ENCODE measurements at places on chromosomes 4 and X.

DNA sequence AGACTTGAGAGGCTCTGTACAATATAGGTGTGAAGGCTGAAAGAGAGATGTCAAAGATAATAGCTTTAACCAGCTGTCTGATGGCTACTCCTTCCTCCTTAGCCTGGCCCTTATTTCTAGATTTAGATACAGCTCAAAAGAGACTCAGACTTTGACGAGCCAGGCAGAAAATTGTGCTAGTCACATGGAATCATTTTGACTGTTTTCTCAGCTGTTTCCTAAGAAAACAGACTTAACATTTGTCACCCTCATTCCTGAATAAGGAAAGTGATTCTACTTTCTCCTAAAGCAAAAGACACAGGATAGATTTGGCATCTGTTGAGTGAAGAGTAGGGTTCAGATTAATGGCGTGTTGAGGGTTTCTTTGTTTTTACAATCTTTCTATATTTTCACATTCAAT is 340.7 kb downstream of the DHX15 start:
- no peak for DNase-seq

DNA sequence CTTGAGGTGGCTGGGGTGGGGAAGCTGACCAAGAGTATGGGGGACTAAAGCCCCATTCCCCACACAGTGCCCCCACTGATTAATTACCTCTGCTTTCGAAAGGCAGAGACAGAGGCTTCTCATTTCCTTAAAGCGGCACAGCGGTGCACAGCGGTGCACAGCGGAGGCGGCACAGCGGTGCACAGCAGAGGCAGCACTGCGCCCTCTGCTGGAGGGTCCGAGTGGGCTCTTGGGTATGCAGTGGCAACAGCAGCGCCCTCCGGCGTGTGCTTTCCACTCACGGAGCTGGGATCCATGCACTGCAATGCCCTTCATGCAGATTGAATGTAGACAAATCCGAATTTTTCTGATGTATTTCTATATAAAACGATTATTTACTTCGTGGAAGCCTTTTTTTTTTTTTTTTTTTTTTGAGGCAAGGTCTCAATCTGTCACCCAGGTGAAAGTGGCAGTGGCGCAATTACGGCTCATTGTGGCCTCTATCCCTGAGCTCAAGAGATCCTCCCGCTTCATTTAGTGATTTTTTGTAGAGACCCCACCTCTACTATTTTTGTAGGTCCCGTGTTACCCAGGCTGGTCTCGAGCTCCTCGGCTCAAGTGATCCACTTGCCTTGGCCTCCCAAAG is 19.7 kb upstream of the PRPS2 start:
- peak; percentile 20 for DNase-seq

- DNase-seq, result no peak
These were observed 199.0 kb upstream of the MAMLD1 start for GRCh38 chrX:150163956-150164726.

DNA sequence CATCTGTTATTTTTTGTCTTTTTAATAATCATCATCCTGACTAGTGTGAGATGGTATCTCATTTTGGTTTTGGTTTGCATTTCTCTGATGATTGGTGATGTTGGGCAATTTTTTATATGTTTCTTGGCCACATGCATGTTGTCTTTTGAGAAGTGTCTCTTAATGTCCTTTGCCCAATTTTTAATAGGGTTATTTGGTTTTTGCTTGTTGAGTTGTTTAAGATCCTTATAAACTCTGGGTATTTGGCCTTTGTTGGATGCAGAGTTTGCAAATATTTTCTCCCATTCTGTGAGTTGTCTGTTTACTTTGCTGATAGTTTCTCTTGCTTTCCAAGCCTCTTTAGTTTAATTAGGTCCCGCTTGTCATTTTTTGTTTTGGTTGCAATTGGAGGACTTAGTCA is 152.1 kb upstream of the MED14 start:
- no peak for DNase-seq

GRCh38 chrX:19824603-19825002 is 62.8 kb downstream of the SH3KBP1 start:
- no peak for DNase-seq

DNA sequence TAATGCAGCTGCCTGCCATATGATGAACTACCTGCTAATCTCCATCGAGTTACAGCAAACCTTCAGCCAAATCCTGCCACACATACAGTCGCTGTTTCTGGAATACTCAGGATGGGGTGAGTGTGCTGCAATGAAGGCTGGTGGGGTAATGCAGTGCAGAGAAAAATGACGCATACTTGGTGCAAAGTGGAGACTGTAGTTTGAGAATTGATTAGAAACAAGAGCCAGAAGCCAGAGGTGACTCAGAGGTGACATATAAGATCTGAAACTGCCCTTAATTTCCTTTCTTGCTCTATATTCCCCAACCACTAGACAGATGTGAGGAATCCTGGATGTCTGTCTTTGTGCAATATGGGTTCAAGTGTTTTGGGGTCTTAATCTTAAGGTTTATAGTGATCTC is 22.0 kb downstream of the C4orf54 start:
- DNase-seq, result no peak

- DNase-seq, result no peak
These were observed 117.2 kb downstream of the SH3RF1 start for GRCh38 chr4:169153481-169154087.

DNA sequence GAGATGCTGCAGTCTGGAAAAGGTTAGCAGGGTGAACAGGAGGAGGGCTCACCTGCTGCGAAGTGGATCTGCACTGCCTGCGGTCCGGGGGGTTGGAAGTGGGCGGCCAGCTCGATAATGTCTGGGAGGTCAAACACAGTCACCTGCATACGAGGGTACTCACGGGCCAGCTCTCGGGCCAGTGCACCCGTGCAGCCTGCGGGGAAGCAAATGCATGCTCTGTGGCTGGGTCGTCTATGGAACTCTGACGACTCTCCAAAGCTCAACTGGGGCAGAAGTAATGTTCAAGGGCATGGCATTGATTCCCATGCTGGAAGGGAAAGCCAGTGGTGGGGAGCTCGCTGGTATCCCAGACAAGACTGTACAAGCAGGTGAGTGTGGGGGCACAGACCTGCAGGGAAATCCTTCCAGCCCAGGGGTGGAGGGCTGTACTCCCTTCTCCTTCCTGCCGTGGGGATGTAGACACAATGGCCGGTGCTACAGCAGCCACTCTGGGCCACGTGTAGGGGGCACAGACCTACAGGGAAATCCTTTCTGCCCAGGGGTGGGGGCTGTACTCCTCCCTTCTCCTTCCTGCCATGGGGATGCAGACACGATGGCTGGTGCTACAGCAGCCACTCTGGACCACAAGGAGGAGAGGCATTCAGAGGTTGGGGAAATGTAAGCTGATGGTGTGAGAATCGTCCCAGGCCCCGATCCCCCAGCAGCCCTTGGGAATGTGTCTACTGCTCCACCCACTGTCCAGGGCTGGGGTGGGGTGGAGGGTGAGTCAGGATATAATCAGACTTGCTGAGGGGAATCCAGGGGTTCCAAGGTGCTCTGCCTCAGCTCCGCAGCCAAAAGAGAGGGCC is 26.2 kb upstream of the SLC25A6 start:
- no peak for DNase-seq

DNA sequence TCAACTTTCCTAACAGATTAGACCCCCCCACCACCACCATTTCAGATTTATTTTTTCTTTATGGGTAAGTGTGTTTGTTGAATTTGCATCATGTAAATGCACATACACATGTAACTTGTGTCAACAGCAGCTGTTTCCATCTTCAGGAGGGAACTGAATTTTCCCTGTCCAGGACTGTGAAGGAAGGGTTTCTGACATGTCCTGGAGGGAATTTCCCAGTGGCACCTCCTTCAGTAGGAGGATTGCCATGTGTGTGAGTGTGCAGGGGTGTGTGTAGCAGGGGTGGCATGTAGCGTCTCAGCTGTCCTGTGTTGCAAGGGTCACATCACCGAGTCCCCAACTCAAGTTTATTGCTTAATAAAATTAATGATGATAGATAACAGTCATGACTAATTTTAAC is 19.7 kb downstream of the HERC6 start:
- DNase-seq, result no peak

DNA sequence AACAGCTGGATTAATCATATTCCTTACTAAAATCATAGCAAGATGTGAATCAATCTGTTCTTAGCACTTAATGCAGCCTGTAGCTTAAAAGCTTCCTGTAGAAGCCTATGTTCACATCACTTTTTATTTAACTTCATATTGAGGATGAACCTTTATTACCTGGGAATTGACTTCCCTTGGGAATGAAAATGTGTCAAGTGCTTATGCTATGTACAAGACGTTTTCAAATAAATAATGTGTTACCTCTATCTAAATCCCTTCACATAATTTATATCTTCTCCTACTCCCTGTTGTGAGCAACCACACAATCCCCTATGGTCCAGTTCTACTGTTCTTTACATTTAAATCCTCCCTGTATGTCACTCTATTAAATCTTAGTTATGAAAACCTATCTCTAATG is 633.1 kb downstream of the FSTL5 start:
- no peak for DNase-seq

DNA sequence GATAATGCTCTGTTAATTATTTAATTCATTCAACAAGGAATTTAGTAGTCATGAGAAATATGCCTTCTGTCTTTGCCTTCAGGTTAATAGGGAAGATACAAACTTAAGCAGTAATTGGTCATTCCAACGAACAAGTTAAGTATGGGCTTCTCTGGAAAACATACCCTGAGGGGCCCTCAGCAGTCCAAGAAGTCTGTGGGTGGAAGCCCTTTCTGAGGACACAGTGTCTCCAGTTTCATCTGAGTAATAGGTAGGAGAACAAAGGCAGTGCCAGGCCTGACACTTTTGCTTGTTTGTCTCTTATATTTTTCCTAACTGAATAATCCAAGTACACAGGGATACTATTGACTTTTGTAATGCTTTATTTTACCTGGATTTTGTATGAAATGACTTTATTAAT is 262.5 kb downstream of the FBXW7 start:
- DNase-seq, result no peak

DNA sequence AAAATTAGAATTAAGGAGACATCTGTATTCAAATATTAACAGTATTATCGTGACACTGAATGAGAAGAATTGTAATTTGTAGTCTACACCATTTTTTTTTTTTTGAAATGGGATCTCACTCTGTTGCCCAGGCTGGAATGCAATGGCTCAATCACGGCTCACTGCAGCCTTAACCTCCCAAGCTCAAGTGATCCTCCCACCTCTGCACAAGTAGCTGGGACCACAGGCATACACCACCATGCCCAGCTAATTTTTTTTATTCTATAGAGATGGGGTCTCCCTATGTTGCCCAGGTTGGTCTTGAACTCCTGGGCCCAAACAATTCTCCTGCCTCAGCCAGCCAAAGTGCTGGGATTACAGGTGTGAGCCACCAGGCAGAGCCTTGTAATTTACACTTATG is 24.8 kb downstream of the ELF2 start:
- DNase-seq, result no peak

DNA sequence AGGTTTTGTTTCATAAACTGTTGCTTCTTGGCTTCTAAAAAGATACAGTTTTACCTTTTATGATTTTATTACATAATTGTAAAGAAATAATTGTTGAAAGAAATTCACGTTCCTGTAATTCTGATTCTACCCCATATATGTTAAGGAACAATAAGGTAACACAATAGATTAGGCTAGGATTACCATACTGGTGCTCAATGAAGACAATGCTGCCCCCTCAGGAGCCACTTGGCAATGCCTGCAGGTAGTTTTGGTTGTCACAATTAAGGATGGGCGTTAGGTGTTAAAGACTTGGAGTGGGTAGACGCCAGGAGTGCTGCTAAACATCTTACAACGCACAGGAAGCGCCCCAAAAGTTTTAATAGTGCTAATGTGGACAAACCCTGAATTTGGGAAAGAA is 133.2 kb downstream of the NLGN4X start:
- DNase-seq, result no peak

DNA sequence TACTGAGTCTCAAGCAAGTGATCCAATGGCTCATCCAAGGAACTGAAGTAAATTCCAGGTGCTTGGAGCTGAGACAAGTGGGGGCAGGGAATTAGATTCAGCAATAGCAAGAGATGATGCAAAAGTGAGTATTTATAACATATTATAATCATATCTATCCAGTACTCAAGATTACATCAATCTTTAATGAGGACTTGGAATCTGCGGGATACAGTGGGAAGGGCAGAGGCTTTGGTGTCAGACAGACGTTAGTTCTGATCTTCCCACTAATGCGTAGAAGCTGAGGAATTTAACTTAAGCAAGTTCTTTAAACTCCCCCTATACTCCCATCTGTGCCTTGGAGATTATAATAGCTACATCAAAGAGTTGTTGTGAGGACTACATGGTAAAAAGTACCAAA is 143.4 kb upstream of the NWD2 start:
- DNase-seq, result no peak

- no peak for DNase-seq
These were observed 176.6 kb upstream of the CENPE start for GRCh38 chr4:103374758-103375157.

DNA sequence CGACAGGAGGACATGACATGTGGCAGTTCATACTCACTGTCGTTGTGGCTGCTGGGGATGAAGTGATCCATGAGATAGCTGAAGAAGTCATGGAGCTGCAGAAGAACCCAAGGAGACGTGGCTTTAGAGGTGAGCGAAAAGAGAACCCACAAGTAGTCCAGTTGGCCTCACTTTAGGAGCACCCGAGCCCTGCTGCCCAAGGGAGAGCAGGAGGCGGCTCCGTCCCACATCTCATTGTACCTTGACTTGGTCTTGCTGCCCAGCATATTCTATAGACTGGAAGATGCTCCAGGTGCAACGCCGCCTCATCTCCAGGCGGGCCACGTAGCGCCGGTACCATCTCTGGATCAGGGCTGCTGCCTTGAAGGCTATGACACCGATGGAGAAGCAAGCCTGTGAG is 10.6 kb downstream of the PPEF2 start:
- no peak for DNase-seq

GRCh38 chr4:38529189-38530115 is 134.5 kb upstream of the KLF3 start:
- no peak for DNase-seq

GRCh38 chrX:124239911-124240310 is 92.5 kb upstream of the TEX13D start:
- no peak for DNase-seq

DNA sequence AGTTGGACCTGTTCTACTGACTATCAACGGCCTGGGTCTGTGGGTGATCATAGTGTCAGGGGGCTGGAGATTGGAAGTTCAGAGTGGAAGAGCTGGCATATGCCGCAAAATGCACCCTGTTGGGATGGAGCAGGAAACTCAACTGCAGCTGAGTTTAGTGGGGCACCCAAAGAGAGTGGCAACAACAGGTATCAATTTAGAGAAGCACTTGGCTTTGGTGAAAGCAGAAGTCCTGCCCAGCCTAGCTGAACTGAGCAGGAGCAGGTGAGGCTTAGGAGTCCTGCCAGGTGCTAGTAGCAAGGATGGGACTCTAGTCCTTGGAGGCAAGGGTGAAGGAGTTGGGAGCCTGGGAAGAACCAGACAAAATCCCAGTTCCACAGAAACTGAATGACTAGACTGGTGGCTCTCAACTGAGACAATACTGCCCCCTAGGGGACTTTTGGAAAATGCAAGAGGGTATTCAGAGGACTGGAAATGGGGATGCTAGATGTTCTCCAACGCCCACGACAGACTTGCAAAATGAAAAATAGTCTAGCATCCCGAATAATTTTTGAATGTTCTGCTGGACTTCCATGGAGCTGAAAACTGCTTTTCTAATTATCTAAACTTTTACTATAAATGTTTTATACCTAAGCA is 49.4 kb downstream of the RTL9 start:
- DNase-seq, result peak; percentile 52
